ENCODE measurements at places on chromosomes 7 and 10.

GRCh38 chr10:75035975-75036708 lies 75.3 kb upstream of the SAMD8 start:
- no peak for DNase-seq

DNA sequence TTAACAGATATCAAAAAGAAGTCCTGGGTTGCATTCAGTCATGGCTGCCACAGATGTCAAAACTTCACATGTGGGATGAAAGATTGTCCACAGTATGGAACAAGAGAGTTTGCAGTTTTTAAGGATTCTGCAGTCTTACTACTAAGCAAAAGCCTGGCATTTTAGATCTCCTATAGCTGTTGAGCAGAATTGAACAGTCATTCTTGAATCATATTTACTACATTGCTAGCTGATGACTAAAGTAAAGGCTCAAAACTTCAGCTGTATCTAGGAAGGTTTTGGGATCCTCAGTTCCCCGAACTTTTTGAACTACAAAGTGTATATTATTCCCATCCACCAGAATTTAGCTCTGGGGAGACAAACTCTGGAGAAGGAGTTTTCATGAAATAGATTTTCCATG lies 31.0 kb downstream of the BET1 start:
- DNase-seq = no peak

DNA sequence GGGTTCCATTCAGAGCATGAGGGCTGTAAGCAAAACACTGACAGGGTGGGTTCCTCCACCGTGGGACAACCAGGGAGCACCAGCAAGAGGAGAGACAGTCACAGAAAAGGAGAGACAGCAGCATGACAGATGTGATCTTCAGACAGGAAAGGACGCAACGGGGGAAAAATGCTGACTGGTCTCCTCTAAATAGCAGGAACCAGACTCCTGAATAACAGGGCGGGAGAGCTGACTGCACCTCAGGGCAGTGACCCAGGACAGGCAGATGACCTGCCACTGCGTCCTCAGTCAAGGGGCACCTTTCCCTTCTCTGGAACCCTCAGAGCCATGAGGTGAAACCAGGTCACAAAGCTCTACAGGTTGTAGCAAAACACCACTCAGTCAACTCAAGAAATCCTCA lies 37.0 kb downstream of the CDCA7L start:
- no peak for DNase-seq

GRCh38 chr10:677750-678661 lies 11.5 kb downstream of the DIP2C start:
- no peak for DNase-seq

- DNase-seq = no peak
These were observed 40.7 kb upstream of the LYZL1 start for GRCh38 chr10:29248158-29248557.

DNA sequence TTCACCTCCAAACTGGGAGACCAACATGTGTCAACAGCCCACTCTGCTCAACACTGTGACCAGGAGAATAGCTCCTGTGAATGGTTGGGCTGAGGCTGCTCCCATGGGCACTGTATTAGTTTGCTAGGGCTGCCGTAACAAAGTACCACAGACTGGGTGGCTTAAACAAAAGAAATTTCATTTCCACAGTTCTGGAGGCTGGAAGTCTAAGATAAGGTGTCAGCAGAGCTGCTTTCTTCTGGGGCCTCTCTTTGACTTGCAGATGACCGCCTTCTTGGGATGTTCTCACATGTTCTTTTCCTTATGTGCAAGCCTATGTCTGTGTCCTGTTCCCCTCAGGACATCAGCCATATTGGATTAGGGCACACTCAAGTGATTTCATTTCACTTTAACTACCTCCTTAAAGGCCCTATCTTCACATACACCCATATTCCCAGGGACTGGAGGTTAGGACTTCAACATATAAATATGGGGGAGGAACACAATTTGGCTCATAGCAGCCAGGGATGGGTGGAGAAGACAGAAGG lies 90.3 kb downstream of the CPED1 start:
- DNase-seq = no peak

GRCh38 chr10:6877722-6878392 lies 297.8 kb upstream of the PRKCQ start:
- DNase-seq = peak; percentile 64

- DNase-seq = no peak
These were observed 1.9 kb upstream of the PLAU start for GRCh38 chr10:73908853-73909539.

DNA sequence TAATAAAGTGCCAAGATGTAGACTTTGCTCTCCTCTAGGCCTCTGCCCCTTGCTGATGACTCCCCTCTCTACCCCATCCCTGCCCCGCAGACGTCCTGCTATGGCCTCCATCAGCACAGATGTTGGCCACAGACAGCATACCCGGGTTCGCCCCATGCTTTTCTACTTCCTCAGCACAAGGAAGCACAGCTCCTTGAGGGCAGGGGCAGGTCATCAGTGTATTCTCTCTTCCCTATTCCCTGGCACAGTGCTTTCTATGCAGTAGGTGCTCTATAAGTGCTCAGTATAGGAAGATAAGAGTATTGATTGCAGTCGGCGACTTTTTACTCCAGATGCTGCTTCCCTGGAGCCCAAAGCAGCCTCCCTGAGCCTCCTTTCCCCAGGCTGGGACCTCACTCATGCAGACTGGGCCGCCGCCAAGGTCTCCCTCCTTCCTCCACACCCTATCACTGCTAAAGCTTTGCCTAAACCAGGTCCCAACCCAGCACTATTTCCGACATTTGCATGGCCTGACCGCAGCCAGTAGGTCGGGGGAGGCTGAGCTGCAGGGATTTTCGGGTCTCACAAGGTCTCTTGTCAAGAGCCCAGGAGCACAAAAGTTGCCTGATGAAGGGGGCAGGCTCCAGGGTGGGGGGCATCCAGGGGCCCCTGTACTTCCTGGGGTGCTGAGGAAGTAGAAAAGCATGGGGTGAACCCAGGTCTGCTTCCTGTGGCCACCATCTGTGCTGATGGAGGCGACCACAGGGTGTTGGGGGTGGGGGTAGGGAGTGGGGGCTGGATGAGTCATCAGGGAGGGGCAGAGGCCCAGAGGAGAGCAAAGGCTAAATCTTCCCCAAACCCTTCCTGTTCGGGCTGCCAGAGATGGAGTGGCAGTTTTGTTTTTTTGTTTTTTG lies 8.0 kb downstream of the CALHM3 start:
- DNase-seq = no peak

DNA sequence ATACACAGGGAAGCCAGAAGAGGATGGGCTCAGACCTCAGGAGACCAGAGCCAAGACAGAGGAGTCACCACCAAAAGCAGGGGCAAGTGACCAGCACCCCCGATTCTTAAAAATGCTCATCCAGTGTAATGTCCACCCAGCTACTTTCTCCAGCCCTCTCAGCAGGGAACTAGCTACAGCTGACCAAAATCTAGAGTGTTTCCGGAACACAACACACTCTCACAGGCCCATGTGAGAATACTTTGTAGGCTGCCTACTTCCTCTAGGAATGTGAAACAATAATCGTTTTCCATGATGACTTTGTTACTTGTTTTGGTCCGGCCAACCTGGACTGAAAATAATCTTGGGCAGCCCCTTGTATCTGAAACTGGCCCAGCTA lies 14.5 kb downstream of the PSAP start:
- no peak for DNase-seq

GRCh38 chr10:110474826-110475225 lies 22.9 kb upstream of the DUSP5 start:
- DNase-seq = no peak

DNA sequence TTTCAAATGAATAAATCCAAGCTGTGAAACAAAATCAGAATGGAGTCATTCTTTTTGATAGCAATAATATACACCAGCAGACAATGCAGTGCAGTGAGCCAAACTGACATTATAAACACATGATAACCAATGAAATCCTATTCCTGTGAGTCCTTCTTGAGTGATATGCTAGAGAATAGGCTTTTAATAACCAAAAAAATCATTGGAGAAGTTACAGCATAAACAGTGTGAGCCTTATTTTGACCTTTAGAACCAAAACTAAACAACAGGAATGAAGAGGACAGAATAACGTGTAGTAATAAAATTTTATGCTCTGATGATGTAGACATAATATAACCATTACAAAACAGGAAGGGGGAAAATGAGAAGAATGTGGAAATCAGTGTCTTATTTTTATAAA lies 8.7 kb downstream of the HUS1 start:
- no peak for DNase-seq

DNA sequence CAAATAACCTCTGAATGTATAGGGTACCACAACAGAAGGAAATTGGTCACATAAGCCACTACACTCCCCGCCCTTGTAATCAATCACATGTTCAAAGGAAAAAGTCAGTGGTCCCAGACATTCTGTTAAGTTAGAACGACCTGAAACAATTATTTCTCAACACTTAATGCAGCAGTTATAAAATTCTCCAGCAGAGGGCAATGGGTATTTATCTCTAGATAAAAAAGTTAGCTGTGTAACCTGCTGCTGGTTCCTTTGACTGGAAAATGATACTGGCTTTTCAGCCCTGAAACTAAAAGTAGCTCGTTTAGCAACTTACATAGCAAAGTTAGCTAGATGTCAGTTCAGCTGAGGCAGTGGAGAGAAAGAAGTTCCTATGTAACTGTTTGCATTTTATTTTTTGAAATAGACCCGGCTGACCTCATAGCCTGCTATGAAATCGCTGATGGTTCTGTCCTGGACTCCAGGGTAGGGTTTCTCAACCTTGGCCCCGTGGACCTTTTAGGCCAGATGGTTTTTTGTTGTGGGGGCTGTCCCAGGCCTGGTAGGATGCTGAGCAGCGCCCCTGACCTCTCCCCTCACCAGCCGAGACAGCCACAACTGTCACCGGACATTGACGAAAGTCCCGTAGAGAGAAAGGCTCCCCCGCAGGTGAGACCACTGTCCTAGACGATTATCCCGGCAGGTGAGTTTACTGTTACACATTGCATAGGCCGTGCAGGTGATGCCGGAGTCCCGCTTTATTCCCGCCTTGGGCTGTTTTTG lies 40.2 kb upstream of the PROSER2 start:
- no peak for DNase-seq

DNA sequence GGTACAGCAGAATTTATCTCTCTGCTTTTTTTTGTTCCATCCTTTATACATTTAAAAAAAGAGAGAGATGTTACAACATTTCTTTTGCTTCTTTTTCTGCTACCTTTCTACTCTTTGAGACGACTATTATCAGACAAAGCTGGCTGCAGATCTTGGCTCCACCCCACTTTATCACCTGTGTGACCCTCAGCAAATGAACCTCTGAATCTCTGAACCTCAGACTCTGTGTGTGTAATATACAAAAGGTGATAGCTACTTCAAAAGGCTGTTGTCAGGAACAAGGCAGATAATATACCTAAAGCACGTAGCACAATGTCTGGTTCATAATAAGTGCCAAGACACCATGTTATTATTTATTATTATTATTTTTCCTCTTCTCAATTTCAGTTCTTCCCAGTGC lies 32.6 kb upstream of the UBE2D1 start:
- no peak for DNase-seq

GRCh38 chr7:31437250-31437865 lies 76.5 kb upstream of the ITPRID1 start:
- no peak for DNase-seq

GRCh38 chr10:51272555-51272954 lies 198.3 kb downstream of the PRKG1 start:
- DNase-seq = no peak

DNA sequence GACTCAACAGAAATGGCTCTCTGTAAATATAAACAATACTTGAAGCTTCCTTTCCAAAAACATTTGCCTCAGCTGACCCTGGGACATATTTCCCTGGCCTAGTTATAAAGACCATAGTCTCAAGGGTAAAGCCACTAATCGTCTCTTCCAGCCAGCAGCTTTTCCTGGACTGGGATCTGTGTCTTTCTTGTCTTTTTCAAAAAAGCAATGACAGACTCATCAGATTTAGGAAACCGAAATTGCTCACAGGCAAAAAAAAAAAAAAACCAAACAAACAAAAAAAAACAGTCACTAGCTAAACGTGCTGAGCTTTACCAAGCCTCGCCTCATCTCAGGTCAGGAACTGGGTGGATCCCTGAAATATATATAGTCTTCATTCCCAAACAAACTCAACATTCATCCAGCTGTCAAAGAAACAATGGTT lies 23.5 kb downstream of the STN1 start:
- no peak for DNase-seq

DNA sequence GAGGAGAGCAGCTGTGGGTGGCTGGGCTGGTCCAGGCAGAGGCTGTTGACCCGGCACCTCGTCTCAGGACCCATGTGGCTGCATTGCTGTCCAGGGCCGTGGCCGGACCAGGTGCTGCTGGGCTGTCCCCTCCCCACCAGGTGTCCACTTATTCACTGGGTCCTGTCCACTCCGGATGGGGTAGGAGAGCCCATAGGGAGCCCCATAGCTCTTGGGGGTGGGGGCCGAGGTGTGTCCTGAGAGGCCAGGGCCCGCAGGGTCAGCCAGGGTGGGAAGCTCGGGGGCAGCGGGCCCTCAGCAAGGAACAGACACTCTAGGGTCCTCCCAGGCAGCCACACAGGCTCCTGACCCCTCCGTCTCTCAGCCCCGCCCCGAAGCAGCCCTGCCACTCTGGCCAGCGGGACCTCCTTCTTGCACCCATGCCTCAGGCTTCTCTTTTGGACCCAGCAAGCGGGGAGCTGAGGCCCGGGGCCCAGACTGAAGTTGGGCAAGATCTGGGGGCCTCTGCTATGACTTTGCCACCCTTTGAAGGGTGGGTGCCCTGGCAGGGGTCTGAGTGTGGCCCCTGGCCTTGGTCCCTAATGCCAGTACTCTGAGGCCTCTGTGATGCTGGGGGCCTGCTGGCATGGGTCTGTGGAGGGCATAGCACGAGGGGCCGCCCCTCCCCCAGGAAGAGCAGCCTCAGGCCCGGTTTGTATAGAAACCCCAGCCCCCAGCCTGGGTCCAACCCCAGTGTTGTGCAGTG lies 86.4 kb downstream of the NKX6-2 start:
- DNase-seq = peak; percentile 35

DNA sequence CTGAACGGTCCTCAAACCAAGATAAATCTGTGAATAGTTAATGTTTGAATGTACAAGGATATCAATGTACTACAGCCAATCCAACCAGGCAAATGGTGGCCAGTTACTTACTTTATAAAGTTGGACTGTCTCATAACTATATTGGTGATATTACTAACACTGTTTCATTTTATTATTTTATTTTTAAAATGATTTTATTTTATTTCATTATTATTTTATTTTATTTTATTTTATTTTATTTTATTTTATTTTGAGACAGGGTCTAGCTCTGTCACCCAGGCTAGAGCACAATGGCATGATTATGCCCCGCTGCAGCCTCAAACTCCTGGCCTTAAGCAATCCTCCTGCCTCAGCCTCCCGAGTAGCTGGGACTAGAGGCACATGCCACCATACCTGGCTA lies 6.8 kb downstream of the IL15RA start:
- DNase-seq = no peak

DNA sequence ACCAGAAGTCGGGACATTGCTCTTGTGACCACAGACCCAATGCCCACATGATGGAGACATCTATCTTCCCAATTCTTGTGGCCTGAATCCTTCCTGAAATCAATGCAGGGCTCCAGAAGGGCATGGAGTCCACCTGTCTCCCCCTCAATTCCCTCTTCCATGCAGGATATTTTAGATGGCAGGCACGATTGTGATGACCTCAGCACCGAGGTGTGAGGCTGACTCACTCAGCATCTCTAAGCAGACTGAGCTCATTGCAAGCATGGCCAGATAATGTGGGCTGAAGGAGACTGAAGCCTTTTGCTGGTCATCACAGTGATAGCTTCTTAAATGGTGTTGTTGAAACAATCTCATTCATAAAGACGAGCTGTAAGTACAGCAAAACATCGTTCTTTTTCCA lies 374.9 kb upstream of the PODXL start:
- no peak for DNase-seq

GRCh38 chr10:59839576-59839975 lies 66.8 kb downstream of the CCDC6 start:
- DNase-seq = no peak

Data from right forelimb (tissue), 1 donor.